ENCODE measurements at places on chromosomes 5 and 9.

- no peak for DNase-seq
Observed at GRCh38 chr9:81915801-81916505, 12.3 kb upstream of the SPATA31D4 start.

DNA sequence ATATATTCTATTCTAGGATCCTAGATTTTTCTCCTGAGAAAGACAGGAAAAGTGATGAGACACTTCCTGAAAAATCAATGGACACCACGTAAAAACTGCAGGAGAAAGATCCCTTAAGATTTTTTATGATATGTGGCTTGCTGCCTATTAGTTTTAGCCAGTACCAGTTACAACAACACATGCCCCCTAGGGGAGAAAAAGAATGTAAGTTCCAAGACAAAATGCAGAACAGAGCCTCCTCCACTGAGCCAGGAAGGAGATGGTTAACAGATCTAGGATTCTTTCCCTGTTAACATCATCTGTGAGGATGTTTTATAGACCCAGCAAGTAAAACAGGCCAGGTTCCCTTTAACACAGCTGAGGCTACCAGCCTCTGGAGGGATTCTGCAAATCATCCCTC is 574.7 kb downstream of the TLE4 start:
- DNase-seq: no peak

DNA sequence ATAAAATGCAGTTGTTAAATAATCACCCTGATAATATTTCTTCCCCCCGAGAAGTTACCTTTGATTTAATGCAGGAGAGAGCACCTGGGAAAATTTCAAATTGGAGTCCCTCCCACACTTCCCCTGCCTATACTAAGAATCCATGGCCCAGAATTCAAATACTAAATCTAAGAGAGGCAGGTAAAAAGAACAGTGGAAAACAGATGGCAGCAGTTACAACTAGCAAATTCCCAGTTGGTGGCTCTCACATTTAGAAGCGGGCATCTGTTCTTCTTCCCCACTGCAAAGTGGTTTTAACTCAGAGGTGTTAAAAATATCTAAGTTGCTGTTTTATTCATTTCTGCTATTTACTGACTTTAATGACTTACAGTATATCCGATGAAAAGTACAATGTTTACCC is 210.4 kb upstream of the ELAVL2 start:
- no peak for DNase-seq

DNA sequence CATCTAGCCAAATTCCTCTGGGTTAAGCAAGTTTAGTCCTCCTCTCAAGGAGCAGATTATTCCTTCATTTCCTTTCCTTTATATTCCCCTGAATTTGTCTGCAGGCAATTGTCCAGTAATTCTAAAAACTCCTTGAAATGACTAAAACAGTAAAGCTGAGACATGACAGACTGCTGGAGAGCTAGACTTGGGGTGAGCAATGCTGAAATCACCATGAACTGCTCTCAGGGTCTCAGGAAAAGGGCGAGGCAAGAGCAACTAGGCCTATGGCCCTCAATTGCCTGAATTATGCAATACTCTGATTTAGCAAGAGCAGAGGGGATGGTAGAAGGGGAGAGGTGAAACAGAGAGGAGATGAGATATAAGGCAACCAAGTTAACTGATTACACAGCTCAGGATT is 172.9 kb upstream of the NREP start:
- peak; percentile 35 for DNase-seq

DNA sequence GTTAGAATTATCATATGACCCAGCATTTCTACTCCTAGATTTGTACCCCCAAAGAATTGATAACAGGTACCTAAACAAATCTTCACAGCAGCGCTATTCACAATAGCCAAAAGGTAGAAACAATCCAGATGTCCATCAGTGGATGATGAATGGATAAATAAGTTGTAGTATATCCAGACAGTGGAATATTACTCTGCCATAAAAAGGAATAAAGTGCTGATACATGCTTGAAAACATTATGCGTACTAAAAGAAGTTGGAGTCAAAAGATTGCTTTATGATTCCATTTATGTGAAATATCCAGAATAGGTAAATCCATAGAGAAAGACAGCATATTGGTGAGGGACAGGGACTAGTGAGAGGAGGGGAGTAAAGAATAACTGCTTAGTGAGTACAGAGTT is 26.0 kb downstream of the MTREX start:
- no peak for DNase-seq

DNA sequence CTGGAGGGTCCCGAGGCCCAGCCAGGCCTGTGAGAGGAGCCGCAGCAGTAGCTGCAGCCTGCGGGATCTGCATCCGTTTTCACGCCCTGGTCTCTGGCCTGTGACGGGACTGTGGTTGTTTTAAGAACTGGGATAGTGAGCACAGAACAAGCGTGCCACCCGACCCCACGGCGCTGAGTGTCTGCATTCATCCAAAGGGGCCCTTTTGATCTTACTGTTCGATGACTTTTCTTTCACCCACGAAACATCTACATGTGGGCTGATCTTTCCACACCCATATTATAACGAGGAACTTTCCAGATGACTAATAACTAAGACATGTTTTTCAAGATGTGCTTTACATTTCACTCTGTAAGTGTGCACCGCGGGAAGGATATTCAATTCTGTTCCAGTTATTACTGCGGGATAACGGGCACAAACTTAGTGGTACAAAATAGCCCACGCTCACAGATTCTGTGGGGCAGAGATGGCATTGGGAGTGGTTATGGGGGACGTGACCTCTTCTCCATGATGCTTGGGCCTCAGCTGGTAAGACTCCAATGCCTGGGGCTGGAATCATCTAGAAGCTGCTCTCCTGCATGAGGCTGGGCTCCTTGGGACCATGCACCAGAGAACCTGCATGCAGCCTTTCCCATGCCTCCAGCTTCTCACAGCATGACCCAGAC is 165.0 kb downstream of the SYK start:
- no peak for DNase-seq

GRCh38 chr9:114174876-114175771 is 19.8 kb downstream of the COL27A1 start:
- no peak for DNase-seq

- no peak for DNase-seq
Observed at GRCh38 chr9:27124151-27124550, 15.1 kb downstream of the TEK start.

DNA sequence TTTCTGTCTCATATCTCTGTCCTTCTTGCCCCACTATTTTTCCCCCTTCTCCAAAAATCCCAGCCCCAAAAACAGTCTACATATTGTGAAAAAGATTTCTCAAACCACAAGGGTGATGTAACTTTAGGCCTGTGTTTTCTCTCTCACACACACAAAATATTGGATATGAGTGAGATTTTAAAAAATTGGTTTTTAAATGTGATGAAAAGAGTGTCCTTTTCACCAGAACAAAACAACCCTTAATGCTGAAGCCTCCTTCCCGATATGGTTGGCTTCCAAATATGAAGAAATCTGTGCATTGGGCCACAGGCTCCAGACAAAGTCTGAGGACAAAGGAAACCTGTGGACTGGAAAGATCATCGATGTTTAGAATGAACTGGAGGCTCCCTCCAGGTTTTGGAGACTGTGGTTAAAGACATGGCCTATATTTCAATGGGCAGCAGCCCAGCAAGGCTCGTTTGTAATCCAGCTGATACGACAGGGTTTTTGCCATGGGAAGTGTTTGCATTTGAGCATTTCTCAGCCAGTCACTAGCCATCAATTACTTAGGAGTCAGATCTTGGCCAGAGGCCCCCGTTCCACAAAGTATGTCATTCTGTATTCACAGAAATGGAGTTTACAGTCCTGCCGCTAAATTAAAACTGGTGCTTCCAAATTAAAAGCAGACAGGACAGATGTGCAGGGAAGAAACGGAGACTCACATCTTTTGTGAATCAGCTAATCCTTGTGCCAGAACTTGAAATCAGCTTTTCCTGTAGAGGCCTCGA is 546.3 kb downstream of the EBF1 start:
- DNase-seq: no peak

DNA sequence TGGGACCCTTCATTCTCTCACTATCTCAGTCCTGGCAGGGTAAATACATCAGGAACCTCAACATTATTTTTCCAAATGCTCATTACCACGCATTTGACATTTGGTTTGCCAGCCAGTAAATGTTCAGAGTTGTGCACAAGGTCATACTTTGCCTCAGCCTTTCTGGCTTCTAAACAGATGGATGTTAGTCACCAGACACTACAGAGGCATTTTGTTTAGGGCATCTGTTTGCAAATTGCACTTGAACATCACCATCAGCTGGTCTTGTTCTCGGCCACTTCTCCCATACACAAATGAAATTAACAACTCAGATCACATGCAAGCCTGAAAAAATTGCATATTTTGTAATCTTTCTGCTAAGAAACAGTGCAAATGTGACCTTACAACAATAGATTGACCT is 75.0 kb upstream of the SLC1A1 start:
- no peak for DNase-seq

DNA sequence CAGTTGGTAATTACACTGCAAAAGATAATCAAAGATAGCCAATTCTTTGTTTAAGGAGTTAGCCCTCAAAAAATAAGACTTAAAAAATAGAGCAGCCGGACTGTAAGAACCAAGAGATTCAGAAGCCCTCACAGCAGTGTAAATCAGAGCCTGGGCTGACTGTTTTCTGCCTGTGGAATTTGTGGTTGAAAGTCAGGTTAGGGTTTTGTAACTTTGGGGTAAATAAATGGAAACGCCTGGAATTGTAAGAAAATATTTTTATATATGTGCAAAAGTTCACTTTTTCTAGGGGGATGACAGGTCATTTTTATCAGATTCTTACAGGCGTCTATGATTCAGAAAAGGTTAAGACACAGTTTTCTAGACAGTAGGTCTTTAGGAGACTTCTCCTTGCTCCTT is 35.6 kb downstream of the KLHL3 start:
- no peak for DNase-seq

DNA sequence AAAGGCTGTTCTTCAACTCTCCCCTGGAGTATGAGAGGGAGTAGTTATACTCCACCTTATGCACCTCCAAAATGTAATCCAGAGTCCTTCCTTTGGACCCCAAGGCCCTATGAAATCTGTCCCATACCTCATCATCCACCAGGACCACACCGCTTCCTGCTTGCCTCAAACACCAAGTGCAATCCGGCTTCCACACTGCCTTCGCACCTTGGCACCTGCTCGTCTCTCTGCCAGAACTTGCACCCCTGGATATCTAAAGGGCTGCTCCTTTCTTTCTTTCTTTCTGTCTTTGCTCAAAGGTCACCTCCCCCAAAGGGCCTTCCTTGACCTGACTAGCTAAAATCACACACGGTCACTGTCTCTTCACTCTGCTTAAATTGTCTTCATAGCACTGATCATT is 63.9 kb upstream of the SHB start:
- no peak for DNase-seq

DNA sequence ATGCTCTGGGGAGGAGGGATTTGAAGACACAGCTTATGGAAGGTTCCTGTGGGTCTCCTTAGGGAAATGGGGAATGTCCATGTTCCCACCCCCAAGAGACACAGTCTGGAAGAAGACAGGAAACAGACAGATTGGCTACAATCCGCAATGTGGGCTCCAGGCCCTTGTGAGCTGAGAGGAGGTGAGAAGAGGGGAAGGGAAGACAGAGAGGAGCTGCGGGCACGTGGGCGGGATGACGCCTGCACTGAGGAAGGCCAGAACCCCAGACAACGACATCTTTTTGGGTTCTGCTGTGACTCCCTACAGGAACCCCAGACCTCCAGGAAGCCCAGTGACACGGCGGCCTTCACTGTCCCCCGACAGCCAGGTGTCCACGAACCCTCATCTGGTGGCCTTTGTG is 29.9 kb upstream of the NKD2 start:
- DNase-seq: no peak

- no peak for DNase-seq
Observed at GRCh38 chr9:111039231-111039906, 1.1 kb upstream of the LPAR1 start.

GRCh38 chr9:88587885-88588649 is 53.1 kb downstream of the NXNL2 start:
- DNase-seq: no peak

- DNase-seq: no peak
Observed at GRCh38 chr5:165410476-165410875, 1905.1 kb downstream of the MAT2B start.

DNA sequence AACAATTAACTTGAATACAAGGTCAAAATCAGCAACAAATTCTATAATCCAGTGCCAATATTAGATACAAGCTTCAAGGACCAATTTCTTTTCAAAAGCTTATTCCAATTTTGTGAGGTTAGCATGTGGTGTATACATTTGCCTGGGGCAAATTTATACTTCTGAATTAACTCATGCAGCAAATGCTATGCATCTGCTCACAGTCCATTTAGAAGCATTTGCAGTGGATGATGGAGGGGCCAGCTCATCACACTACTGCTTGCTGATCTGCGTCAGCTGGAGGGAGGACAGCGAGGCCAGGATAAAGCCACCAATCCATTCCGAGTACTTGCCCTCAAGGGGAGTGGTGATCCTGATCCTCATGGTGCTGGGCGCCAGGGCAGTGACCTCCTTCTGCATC is 474.3 kb upstream of the KIF2A start:
- DNase-seq: no peak

DNA sequence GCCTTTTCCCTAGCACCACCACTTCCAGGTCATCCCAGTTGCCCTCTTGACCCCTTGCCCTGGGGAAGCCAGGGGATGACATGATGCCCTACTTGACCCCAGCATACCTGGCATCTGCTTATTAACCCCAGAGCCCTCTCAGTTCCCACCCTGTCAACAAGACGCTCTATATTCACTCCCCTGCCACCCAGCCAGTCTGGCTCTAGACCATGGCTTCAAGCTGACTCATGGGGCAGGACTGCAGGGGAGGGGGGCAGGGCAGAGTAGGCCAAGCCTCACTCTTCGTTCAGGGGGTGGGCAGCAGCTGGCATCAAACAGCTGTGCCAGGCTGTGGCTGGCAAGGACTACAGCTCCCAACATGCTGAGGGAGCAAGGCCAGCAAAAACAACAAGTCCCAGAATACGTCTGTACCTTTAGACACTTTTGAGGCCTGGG is 5.3 kb downstream of the ATOSB start:
- DNase-seq: no peak

DNA sequence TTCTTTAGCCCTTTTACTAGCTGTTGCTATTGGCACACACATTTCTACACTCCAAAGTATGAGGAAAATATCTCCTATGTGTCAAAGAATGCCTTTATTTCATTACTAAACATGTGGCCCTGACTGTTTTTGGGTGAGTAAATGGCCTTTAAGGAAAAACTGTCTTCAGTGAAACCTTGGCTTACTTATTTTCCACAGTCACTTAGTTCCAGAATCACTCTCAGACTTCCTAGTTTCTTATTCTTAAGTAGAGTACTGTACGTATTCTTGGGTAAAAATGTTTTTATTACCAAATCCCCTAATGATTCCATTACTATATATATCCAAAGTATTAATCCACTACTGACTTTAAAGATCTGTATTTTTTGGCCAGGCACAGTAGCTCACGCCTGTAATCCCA is 27.5 kb downstream of the ERP44 start:
- no peak for DNase-seq

DNA sequence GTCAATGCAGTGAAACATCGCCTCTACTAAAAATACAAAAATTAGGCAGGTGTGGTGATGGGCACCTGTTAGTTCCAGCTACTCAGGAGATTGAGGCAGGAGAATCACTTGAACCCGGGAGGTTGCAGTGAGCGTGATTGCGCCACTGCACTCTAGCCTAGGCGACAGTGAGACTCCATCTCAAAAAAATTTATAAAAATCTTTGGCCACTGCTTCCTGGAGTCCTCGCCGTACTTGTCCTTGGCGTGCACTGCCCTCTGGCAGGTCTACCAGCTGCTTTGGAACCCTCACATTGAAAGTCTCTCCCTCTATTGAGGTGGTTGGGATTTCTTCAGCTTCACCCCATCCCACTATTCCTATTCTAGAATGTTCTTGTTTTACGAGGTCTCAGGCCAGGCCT is 25.0 kb downstream of the DYNC2I2 start:
- DNase-seq: no peak

Measured in keratinocyte (primary cell).